ENCODE measurements at places on chromosomes 1 and 21.

DNA sequence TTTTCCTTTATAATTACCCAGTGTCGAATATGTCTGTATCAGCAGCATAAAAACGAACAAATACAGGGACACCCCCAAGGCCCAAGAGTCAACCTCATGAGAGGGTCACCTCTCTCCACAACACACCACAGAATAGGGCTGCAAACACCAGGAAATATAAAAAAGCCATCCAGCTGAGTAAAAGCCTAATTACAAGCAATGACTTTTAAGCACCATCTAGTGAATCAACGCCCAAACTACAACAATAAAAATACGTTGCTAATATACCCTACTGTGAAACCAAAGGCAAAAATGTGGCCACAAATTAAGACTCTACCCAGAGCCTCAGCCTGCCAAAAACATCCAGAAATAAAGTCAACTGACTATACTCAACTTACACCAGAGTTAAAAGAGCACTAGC lies 817.9 kb upstream of the NEGR1 start:
- ATAC-seq: no peak

GRCh38 chr1:81654657-81655056 lies 146.1 kb upstream of the ADGRL2 start:
- ATAC-seq: no peak

GRCh38 chr1:184896000-184896399 lies 78.3 kb downstream of the NIBAN1 start:
- ATAC-seq: no peak

DNA sequence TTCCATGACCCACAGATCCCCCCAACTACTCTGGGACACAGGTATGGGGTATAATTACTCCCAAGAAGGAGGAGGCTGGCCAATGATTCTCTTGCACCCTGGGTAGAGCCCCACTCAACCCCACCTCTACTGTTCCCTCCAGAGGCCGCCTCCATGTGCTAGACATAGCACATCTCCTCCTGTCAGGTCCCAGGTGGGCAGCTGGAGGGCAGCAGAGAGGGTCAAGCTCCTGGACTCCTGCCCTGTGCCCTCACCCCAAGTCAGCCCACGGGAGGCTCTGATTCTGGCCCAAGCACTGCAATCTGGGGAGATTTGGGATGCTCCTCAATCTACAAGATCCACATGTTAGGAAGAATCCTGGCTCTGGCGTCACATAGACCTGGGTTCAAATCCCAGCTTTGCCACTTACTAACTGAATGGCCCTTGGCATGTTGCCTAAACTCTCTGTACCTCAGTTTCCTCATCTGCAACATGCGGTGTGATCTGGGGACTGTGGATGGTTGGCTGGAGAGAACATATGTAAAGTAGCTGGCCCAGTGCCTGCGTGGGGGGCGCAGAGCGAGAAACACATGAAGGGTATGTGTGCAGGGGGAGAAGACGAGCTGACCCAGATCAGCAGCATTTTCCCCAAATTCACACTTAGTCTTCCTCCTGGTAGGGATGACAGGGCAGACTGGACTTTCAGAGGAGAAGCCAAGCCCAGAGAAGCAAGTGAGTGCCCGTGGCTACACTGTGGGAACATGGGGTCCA lies 23.2 kb downstream of the TNNT2 start:
- ATAC-seq: no peak

DNA sequence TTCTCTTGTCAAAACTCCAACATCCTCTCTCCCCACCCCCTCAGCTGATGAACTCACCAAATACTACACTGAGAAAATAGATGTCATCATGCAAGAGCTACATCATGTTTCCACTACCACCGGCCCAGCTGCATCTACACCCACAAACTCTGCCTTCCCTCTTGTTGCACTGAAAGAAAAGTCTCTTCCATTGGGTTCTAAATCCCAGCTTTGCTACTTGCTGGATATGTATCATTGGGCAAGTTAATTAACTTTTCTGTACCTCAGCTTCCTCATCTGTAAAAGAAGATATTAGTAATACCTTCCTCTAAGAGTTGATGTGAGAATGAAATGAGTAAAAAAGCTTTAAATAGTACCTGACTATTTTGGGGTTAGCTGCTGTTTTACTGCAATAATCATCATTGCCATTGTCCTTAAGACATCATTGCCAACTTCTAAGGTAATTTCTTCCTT lies 108.6 kb downstream of the OLFML2B start:
- ATAC-seq: no peak

DNA sequence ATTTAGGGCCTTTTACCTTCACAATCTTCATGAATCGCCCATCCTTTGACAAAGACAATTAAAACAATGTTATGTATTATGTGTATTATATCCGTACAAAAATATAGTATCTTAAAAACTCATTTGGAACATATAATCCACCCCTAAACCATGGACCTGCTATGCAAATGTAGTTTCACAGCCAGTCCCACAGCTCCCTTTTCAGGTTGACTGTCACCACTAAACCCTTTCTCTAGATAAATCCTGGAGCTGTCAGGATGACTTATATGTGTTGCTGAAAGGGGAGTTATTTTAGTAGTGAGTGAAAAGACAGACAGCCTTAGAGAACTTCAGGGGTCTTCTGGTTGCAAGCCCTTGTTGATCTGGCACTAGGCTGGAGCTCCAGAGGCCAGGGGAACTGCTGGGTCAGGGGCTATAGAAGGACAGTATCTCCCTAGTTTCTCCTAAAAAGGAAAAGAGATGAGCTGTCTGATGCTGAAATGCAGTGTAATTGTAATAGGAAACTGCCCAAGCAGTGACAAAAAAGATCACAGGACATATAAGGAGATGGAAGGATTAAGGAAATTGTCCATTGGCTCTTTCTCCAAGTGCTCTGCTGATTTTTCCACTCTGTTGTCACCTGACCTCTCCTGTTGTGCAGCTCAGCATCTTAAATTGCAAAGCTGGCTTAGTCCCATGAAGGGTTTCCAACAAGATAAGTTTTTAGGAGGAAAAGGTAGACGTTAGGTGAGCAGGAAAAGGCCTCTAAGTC lies 127.7 kb downstream of the S1PR1 start:
- ATAC-seq: no peak

- no peak for ATAC-seq
These were observed 681.2 kb downstream of the PLPP3 start for GRCh38 chr1:55898181-55898580.

GRCh38 chr1:85228972-85229371 lies 28.2 kb upstream of the SYDE2 start:
- ATAC-seq: no peak

- ATAC-seq: no peak
These were observed 73.6 kb downstream of the JMJD4 start for GRCh38 chr1:227661495-227661894.

- ATAC-seq: peak; percentile 90
These were observed at the start of gene RPS6KA1 for GRCh38 chr1:26529655-26530409. Gene RPS6KA1 (plus strand): TSS chr1:26529761. CDS start chr1:26529921, 160 bp downstream.

- no peak for ATAC-seq
These were observed 251.5 kb downstream of the SIPA1L2 start for GRCh38 chr1:232378266-232379062.

DNA sequence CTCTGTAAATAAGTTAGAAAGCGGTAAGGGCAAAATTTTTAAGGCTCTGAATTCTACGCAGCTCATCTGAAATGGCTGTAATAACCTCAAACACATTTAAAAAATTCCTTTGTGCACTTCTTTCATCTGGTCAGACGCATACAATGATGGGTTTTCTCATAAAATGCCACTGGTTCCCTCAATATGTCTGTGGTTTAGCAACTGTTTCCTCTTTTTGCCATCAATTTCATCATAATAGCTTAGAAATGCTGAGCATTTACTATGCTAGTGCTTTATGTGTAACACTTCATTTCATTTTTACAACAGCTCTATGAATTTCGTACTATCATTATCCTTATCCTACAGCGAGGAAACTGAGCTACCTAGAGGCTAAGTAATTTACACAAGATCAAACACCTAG lies 35.3 kb upstream of the DMRTA2 start:
- no peak for ATAC-seq

DNA sequence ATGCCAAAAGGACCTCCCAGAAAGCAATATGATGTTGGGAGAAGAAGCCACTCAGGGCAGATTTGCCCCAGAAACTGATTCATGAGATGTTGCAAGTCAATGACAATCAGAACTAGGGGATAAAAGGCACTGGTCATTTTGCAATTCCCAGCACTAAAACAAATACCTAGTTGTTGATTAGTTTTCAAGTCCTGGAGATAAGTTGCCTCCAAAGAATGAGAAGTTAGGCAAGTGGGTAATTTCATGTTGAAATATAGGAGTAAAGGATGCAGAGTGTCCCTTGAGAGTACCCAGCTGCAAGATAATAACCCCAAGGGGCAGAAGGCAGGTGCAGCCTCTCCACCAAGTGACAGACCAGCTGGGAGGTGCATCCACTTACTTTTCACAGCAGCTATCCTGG lies 363.6 kb downstream of the PBX1 start:
- ATAC-seq: no peak

DNA sequence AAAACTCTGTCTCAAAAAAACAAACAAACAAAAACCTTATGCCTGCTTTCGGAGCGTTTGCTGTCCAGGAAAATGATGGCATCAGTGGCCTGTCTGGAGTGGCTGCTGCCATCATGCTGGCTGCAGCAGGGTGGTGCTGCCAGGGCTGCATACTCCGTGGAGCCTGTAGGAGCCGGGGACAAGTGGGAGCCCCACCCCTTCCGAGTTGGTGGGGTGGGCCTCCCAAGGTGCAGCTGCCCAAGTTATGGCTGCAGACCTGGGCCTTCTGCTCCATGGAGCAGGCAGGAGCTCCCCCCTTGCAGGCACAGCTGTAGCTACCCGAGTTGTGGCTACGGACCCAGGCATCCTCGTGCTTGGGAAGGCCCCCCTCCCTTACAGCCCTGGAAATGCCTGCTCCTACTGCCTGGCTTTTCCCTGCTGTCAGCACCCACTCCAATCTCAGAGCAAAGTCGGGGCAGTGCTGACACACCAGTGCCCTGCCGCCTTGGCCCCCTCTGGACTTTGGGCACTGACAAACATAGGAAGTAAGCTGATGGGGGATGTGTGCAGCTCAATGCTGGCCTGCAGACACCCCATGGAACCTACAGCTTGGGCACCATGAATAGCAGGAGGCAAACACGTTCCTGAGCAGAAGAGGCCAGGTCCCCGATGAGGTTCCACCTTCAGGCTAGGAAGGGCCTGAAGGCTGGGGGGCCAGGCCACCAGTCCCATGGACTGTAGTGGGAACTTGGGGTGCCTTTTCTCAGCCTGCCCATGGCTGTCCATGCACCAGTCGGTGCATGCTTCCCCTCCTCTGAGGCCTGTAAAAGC lies 60.4 kb downstream of the CC2D1B start:
- ATAC-seq: no peak

- no peak for ATAC-seq
These were observed 22.9 kb upstream of the LDLRAP1 start for GRCh38 chr1:25520446-25521061.

DNA sequence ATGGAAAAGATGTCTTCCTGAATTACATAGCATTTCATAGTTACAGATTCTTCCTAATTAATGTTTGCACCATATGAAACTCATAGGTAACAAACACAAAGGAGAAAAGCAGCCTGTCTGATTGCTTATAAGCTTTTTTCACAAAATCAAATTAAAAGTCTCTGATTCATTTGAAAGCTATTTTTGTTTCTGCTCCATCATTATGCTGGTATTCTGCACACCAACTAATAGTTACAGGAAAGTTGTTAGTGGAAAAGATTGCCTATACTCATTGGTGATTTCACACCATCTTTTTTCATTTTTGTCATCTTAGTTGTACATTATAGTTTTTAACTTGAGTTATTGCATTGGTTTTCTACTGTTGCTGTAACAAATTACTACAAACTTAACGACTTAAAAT lies 70.0 kb downstream of the PRKAA2 start:
- no peak for ATAC-seq

DNA sequence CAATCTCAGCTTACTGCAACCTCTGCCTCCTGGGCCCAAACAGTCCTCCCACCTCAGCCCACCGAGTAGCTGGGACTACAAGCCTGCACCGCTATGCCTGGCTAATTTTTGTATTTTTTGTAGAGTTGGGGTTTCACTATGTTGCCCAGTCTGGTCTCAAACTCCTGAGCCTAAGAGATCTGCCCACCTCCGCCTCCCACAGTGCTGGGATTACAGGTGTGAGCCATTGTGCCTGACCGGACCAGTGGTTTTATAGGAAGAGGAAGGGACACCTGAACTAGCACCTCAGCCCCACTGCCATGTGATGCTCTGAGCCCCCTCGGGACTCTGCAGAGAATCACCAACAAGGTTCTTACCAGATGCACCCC lies 4.1 kb downstream of the CRYBG2 start:
- ATAC-seq: no peak

GRCh38 chr1:214289574-214290272 lies 8.8 kb downstream of the SMYD2 start:
- no peak for ATAC-seq

Data from motor neuron (in vitro differentiated cells).